ENCODE measurements at places on chromosomes 6 and 20.

GRCh38 chr20:57658833-57659516 lies 38.7 kb upstream of the ZBP1 start:
- no peak for DNase-seq

DNA sequence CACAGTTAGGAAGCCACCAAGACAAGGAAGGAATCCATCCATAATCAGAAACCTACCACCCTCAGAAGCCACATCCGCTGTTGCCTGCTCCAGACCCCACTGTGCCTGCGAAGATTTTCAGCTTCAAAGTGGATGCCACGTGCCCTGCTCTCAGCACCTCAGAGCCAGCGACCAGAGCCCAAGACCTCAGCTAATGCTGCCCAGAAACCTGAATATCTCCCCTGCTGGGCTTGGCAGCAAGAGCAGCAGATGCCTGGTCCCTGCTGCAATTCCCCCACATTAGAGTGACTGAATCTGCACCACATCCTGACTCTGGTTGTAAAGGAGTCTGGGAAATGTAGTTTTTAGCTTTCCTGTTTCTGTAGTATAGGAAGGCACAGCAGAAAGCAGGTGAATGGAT lies 10.7 kb upstream of the ULBP3 start:
- DNase-seq, result no peak

GRCh38 chr20:52924411-52925271 lies 47.5 kb upstream of the TSHZ2 start:
- DNase-seq, result no peak

DNA sequence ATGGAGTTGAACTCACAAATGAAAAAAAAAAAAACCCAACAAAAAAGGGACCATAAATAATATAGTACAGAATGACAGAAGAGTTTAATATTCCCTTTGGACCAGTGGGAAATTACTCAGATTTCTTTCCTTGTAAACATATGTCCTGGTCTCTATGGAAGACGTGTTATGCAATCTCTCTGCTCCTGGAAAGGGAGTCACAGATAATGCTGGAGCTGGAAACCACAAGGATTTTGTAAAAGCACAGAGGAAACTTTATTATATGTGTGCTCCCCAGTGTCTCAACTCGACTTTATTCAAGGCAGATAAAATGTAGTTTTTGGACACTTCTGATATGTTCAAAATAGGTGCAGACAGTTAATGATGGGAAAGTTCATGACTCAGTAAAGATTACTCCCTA lies 88.1 kb upstream of the ZFP64 start:
- DNase-seq, result no peak

DNA sequence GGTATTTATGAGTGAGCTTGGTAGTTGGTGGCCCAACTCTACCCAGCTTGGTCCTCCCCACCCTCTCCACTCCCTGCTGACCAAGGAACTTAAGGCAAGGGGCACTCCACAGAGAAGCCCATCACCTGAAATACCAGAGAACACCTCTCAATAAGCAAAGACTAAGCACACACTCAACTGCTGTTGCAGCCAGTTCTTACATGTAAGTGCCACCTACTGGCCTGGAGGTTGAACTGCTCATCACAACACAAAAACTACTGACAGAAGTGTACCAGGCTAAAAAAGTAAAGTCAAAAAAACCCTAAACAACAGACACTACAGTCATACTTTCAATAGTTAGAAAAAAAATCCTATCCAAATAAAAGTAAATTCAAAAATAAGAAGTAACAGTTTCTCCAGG lies 146.2 kb downstream of the FAM83B start:
- no peak for DNase-seq

DNA sequence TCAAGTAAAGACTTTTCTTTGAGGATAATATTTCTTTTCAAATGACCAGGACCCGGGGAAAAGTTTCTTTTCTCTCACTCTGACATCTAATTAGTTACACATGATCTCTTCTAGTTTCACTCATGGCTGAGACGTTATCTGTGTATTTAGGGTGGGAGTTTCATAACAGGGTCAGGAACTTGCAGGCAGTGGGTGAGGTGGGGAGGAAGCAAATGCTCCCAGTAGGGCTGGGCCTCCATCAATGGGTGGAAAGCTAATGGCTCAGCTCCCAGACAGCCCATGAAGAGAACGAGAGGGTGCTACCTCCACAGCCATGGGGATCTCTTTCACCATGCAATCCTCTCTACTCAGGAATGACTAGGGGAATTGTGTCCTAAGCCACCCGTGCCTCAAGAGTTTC lies 119.3 kb downstream of the F13A1 start:
- no peak for DNase-seq

DNA sequence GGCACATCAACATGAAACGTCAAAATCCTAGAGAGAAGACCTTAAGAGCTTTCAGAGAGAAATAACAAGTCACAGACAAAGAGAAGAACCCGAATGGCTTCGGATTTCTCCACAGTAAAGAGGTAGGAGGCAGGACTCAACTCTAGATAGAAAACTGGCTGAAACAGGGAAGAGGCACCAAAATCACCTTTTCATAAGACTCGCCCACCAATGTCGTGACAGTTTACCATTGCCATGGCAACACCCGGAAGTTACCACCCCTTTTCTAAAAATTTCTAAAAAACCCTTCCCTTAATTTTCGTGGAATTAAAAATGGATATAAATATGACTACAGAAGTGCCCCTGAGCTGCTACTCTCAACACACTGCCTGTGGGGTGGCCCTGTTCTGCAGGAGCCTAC lies 12.3 kb upstream of the DEFB121 start:
- DNase-seq, result no peak

DNA sequence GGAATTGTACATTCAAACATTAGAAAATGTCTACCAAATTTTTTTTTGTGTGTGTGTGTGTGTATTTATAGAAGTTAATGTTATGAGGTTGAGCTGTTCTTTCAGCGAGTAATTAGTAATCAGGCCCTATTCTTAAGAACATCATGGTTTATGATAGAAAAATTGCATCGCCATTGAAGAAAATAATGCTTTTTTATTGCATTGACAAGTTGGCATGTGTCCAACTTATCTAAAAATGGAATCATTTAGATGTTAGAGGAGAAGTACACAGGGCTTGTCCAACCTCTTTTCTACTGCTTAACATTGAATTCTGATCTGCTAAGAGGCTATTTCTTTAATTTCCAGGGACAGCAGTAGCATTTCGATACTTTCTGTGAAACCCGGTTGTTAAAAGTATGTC lies 61.6 kb upstream of the ADGRG6 start:
- no peak for DNase-seq

DNA sequence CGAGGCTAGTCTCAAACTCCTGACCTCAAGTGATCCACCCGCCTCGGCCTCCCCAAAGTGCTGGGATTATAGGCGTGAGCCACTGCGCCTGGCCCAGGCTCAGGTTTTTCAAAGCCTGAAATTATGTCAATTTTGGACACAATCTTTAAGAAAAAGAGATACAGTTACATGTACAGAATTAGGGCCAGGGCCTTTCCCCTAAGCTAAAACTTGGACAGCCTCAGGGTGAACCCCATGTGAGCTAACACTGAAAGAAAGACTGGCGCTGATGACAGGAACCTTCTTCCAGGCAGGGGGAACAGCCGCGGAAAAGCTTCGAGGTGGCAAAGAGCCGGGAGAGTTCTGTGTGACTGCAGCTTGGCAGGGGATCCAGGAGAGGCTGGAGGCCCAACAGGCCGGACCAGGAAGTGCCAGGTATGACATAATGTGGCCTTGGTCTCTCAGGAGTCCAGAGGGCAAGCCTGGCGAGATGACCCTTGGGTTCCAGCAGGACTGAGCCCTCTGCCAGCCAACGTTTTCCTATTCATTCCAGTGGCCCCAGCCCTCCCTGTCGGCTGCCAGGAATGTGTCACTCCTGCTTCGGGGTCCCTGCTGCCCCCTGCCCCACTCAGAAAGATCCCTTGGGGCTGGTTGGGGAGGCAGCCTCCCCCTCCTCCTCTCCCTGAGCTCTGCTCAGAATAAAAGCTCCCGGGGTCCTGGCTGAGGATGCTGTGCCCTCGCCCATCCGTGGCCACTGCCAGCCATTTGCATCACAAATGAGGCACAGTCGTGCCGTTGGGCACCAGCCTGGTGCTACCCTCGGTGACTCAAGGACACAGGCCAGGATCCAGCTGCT lies 37.3 kb downstream of the RBM38 start:
- DNase-seq, result no peak

DNA sequence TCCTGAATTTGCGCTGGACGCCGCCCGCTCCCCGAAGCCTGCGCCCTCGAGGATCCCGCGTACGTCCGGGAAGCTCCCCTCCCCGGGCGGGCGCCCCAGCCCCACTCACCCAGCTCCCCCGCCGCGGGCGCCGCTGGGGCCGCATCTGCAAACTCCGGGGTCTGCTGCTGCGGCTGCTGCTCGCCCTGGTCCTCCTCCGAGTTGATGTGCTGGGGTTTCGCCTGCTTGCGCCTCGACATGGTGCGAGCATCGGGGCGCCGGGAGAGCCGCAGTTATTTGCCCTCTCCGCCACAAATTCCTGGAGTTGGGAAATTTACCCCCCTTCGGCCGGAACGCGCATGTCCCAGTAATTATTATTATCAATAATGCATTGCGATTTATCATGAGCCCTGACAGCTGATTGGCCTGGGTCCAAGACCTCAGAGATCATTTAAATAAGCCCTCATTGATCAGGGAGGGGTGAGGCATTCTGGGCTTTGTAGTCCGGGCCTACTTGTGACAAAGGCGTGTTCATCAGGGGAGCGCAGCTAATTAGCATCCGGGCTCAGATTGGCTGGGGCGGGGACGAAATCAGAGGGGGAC lies at the start of gene SALL4:
SALL4 (minus strand) TSS at position 352 of the 582 bp plus-strand sequence; CDS start at position 239, 113 bp downstream.
- no peak for DNase-seq

- no peak for DNase-seq
Measured at GRCh38 chr6:169288591-169288990, 34.9 kb upstream of the THBS2 start.

DNA sequence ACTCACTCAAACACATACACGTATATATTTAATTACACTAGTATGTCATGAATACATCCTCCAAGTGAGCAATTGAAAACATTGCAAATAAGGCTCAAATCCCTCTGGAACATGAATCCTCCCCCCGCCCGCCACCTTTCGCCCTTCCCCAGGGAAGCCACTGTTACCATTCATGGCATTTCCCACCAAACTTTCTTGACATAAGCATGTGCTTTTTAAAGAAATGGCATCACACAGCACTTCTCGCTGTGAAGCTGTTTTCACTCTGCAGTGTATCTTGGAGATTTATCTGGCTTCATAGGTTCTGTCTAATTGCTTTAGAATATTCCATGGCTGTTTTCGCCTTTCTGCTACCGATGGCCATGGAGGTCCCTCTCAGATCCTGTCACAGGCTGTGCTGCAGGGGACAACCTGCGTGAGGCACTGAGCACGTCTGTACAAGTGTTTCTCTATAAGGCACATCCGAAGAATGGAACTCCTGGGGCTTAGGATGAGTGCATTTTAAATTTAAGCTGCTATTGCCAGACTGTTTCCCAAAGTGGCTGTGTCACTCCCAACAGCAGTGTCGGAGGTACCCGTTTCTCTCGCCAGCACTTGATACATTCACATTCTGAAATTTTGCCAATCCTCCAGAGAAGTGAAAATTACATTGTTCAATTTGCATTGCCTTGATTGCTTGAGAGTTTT lies 22.2 kb upstream of the PHACTR3 start:
- no peak for DNase-seq

GRCh38 chr6:157831424-157832249 lies 8.6 kb downstream of the SNX9 start:
- no peak for DNase-seq

GRCh38 chr6:116997496-116997895 lies 120.5 kb downstream of the RFX6 start:
- DNase-seq, result no peak

DNA sequence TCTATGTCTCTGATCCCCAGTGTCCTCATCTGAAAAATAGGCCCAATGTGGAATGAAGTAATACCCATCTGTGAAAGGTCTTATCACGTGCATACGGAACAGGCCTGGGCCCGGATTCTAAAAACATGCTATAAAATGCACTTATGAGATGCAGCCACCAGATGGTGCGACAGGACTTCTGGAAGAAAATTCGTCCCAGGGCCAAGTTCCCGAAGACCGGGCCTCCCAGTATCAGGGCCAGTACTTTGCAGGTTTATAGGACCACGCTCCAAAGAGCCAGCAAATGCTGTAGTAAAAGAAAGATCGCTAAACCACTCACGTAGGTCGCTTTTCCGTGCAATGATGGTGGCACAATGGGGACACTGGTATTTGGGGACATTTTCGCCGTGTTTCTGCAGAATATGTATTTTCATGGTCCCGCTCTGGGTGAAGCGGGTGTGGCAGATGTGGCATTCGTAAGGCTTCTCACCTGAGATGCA lies 10.6 kb downstream of the CTCFL start:
- DNase-seq, result no peak

- DNase-seq, result no peak
Measured at GRCh38 chr20:61809006-61809770, 256.5 kb downstream of the TAF4 start.

DNA sequence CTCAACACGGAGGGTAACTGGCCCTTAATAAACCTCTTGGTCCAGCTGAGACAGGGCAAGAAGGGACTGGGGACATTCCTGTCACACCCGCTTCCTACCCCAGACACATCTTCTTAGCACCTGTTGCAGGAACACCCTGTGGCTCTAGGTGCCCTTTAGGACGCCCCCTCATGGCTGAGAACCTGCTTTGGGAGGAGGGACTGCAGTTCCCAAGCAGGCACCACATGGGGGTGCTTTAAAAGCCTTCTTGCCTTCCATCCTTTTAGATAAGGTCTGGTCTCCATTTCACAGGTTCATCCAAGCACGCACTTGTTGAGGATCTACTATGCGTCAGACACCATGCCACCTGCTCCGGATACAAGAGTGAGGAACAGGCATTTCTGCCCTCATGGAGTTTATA lies 26.6 kb downstream of the NSFL1C start:
- DNase-seq, result no peak

DNA sequence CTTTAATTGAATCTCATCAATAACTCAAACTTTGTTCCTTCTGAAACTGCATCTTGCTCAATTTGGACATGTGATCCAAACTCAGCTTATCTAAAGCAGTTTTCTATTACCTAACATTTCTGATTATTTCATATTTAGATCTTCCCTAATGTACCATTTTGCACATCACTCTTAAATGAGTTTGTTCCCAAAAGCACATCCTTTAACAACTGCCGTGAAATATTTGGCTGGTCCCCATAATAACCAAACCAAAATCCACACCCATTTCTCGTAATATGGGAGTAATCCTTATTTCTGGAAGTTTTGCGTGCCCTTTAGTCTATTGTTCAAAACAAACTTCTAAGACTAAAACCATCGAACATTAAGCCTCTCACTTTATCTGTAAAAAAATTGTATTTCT lies 94.9 kb downstream of the TASP1 start:
- no peak for DNase-seq

All from activated naive CD4-positive, alpha-beta T cell (primary cell).